ENCODE measurements at places on chromosomes 2 and 18. TPM values are rescaled to one million over a fixed set of nuclear protein-coding genes. Genes with fewer than 3 reads are reported as not detected.

SEPTIN2 gene
- 234 TPM for total RNA-seq

MOGAT1 gene
- 102 TPM for total RNA-seq

SLC40A1 gene
- total RNA-seq: 271 TPM

CHRND gene
- not detected for total RNA-seq

DSC3 gene
- 0.03 TPM for total RNA-seq

AFF3 gene
- 9.1 TPM for total RNA-seq

PRSS56 gene
- total RNA-seq: not detected

LRRC30 gene
- not detected for total RNA-seq

PTPRN gene
- 0.60 TPM for total RNA-seq

TCF23 gene
- total RNA-seq: 0.12 TPM

CPO gene
- total RNA-seq: 0.23 TPM

TMEM37 gene
- total RNA-seq: 149 TPM

AQP12B gene
- total RNA-seq: not detected

Data from mucosa of gallbladder (tissue), 1 donor.